ENCODE measurements at places on chromosomes 6 and 20. TPM values are rescaled to one million over a fixed set of nuclear protein-coding genes. Genes with fewer than 3 reads are reported as not detected.

- DNase-seq: no peak
These were observed 152.2 kb downstream of the SOD2 start for GRCh38 chr6:159540883-159541282.

GRCh38 chr6:165301372-165302246 is 7.8 kb downstream of the C6orf118 start:
- DNase-seq: no peak

DNA sequence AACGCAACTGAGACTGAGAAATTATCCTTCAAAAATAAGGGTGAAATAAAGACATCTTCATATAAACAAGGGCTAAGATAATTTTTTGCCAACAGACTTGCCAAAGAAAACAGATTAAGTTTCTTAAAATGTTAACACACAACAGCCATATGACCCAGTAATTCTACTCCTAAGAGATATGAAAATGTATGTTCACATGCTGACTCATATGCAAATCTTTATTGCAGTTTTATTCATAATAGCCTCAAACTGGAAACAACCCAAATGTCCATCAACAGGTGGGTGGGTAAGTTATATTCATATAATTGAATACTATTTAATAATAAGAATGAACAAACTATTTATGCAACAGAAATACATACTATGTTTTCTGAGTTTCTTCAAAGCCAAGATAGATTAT is 140.1 kb downstream of the REV3L start:
- DNase-seq: no peak

GRCh38 chr6:129642322-129642721 is 67.7 kb downstream of the ARHGAP18 start:
- DNase-seq: no peak

DNA sequence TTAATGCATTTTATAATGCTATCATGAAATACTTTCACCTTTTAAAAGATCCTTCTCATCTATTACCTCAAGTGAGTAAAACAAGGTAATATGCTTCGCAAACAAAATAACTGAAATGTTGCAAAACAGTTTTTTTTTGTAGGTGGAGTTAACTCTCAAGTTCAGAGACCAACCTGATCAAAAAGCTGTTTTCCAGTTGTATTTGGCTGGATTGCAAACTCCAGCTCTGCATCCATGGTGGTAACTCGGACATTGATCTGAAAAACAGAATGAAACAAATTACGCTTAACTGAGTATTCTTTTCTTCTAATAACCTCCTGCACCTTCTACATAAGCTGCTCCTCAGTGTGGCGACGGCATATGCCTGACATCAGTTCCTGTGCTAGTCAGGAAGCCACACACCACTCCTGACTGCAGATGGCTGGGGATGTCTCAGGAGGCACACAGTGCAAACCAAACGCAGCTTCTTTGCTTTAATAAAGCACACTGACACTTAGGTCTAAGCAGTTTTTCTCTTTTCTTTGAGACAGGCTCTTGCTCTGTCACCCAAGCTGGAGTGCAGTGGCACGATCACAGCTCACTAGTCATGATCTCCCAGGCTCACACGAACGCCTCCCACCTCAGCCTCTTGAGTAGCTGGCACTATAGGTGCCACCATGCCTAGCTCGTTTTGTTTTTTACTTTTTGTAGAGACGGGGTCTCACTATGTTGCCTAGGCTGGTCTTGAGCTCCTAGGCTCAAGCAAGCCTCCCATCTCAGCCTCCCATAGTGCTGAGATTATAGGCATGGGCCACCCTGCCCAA is 29.9 kb downstream of the EZR start:
- DNase-seq: no peak

SPATS1 gene
- 0.62 TPM for total RNA-seq

ANGPT4 gene
- not detected for total RNA-seq

ZC3H12D gene
- 1.1 TPM for total RNA-seq

All from occipital lobe (tissue), 3 donors.